Activated T-helper 2 cell treated with anti-CD3 and anti-CD28 coated beads, Interferon-gamma antibody, Interleukin-2, Interleukin-4, amounts not matched to agents 10 μg/mL and 5 μg/mL and 100 μg/mL, durations not matched to agents 14 hours and 24 hours and 36 hours (primary cell): ENCODE measurements at places on chromosomes 1 and 21. TPM values are rescaled to one million over a fixed set of nuclear protein-coding genes. Genes with fewer than 3 reads are reported as not detected.

DNA sequence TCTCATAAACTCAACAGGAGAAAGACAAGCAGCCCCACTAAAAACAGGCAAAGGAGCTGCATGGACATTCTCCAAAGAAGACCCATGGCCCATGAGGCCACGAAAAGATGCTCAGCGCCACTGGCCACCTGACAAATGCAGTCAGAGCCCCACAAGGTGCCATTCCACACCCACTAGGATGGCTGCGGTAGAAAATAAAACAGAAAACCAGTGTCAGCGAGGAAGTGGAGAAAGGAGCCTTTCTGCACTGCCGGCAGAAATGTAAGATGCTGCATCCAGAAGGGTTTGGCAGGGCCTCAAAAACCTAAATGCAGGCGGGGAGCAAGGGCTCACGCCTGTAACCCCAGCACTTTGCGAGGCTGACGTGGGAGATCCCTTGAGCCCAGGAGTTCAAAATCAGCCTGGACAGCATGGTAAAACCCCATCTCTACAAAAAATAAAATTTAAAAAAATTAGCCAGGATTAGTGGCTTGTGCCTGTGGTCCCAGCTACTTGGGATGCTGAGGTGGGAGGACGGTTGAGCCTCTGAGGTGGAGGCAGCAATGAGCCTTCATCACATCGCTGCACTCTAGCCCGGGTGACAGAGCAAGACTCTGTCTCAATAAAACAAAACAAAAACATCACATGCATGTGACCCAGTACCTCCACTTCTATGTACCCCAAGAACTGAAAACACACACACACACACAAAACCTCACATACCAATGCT lies 4.2 kb downstream of the WNT9A start:
- DNase-seq: no peak
- H3K36me3 ChIP-seq: no peaks in the 10 kb centered on the region
- no peak overlapping the region for H3K27ac ChIP-seq
- H3K27me3 ChIP-seq: peaks cover 18% of the 10 kb centered on the region
- H3K4me1 ChIP-seq: peaks cover 3% of the 10 kb centered on the region

GRCh38 chr1:186700722-186701121 lies 20.5 kb upstream of the PTGS2 start:
- H3K27me3 ChIP-seq: peaks cover 6% of the 10 kb centered on the region
- H3K36me3 ChIP-seq: no peaks in the 10 kb centered on the region
- H3K4me3 ChIP-seq: no peak overlapping the region
- H3K4me1 ChIP-seq: peaks cover 8% of the 10 kb centered on the region

- no peak for DNase-seq
- no peak overlapping the region for H3K4me3 ChIP-seq
- no peaks in the 10 kb centered on the region for H3K36me3 ChIP-seq
- no peaks in the 10 kb centered on the region for H3K4me1 ChIP-seq
These were observed 115.2 kb downstream of the LRRC40 start for GRCh38 chr1:70090141-70090540.

GRCh38 chr1:145960468-145961108 lies 2.8 kb upstream of the LIX1L start:
- peak overlapping the region; percentile 87 for H3K4me3 ChIP-seq
- peak overlapping the region; percentile 34 for H3K27ac ChIP-seq
- H3K36me3 ChIP-seq: peaks cover under 1% of the 10 kb centered on the region
- H3K27me3 ChIP-seq: no peaks in the 10 kb centered on the region
- H3K4me1 ChIP-seq: peaks cover 67% of the 10 kb centered on the region
- DNase-seq: no peak

DNA sequence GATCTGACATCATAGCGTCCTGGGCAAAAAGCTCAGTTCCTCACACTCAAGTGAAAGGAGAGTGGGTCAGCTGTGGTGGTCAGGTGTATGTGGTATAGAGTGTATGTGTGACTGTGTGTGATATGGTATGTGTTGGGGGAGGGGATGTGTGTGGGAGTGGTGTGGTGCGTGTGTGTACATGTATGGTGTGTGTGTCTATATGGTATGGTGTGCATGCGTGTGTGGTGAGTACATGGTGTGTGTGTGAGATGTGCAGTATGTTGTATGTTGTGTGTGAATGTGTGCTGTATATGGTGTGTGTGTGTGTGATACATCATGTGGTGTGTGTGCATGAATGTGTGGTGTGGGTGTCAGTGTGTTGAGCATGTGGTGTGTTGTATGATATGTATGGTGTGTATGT lies 20.9 kb downstream of the FAM3B start:
- no peak overlapping the region for H3K4me3 ChIP-seq
- no peaks in the 10 kb centered on the region for H3K4me1 ChIP-seq
- H3K36me3 ChIP-seq: no peaks in the 10 kb centered on the region
- H3K27ac ChIP-seq: no peak overlapping the region

GRCh38 chr1:30242722-30243457 lies 480.5 kb downstream of the MATN1 start:
- H3K36me3 ChIP-seq: no peaks in the 10 kb centered on the region
- H3K4me3 ChIP-seq: no peak overlapping the region
- no peaks in the 10 kb centered on the region for H3K4me1 ChIP-seq
- H3K27me3 ChIP-seq: peaks cover 9% of the 10 kb centered on the region

DNA sequence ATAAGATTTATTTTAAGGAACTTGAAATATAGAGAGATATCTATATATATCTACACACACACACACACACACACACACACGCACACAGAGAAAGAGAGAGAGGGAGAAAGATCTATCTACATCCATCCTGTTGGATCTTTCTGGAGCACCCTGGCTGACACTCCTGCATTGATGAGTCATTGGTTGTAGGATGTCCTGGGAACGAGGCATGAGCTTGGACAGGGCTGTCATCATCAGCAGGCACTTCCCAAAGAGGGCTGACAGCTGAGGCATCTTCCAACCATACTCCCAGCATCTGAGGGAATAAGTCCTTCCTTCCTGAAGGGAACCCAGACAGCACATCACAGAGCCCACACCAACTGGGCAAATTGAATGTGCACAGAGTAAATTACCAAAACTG lies 99.1 kb upstream of the ERG start:
- no peak overlapping the region for H3K4me3 ChIP-seq
- no peaks in the 10 kb centered on the region for H3K36me3 ChIP-seq
- DNase-seq: no peak

GRCh38 chr1:35298464-35298863 lies 30.0 kb downstream of the ZMYM4 start:
- H3K27me3 ChIP-seq: no peaks in the 10 kb centered on the region
- peaks cover 14% of the 10 kb centered on the region for H3K36me3 ChIP-seq
- H3K4me1 ChIP-seq: peaks cover 7% of the 10 kb centered on the region
- H3K27ac ChIP-seq: no peak overlapping the region

DNA sequence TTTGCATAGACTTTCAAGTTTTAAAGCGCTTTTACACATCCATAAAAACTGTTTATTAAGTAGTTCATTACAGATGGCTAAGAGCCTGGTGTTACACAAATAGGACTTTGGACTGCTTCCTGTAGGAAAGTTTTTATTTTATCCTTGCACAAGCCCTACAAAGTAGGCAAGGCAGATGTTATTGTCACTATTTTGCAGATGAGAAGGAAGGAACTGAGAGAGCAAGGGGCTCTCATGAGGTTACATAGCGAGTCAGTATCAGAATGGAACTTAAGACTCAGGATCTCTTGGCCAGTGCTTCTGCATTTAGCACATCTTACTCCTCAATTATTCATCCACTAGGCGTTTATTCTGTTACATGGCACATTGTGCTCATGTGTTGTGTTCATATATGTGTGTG lies 2.6 kb upstream of the MAPKAPK2 start:
- no peak overlapping the region for H3K4me3 ChIP-seq
- no peak for DNase-seq
- H3K27ac ChIP-seq: no peak overlapping the region
- H3K4me1 ChIP-seq: peaks cover 50% of the 10 kb centered on the region
- H3K27me3 ChIP-seq: peaks cover 1% of the 10 kb centered on the region
- peaks cover 7% of the 10 kb centered on the region for H3K36me3 ChIP-seq

DNA sequence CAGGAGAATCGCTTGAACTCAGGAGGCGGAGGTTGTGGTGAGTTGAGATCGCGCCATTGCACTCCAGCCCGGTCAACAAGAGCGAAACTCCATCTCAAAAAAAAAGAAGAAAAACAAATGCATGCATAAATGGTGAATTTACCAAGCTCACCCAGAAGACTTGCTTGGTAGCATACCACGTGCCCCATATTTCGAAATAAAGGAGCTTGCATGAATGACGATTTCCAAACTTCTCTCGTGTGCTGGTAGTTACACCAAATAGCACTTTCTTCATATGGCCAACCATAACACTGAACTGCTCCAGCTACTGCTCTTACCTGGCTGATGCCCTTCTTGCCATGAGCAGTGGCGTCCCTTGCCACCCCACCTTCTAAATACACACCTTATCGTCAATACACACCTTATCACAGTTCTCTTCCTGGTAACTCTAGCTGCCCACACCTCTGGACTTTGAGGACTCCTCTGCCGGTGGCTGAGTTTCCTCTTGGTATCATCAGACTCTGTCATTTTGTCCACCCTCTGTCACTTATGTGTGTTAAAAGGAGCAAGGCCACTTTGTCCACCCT lies 2.8 kb downstream of the DOP1B start:
- peaks cover 14% of the 10 kb centered on the region for H3K36me3 ChIP-seq
- H3K4me1 ChIP-seq: peaks cover 17% of the 10 kb centered on the region
- H3K27ac ChIP-seq: no peak overlapping the region

DNA sequence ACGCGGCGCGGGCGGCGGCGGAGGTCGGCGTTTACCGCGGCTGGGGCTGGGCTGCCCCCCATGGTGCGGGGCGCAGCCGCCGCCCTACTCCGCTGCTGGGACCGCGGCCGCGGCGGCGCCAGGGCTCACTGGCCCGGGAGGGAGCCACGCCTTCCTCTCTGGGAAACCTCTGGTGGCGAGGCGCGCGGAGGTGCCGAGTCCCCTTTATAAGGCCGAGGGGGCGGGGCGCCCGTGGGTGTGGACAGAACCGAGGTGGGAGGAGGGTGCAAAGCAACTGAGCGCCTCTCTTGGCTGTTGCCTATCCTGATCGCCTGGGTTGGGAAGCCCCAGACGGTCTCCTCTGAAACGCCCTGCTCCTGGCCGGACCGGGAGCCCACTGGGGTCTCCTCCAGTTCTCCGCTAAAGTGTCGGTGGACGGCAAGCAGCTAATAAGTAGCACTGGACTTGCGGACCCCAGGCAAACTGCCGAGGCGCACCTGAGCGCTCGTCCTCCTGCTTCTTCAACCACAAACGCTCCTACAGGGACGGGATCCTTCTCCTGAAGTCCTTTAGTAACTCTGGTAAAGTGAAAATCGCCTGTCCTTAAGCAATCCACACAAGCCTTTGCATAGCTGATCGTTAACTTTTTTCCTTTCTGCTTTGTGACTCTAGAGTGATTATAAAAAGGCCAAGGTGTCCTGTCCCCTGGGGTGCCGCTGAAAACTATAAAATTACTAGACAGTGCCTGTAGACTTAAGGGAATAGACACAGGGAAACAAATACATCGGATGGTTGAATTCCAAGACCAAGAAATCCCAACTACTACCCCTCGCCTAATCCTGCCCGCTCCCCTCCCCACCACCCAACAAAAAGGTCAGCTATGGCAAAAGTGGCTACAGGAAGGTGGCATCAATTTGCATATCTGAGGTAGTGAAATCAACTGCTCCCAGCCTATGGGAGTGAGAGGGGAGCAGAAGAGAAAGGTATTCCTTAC lies at the start of gene PTGER3:
PTGER3 (minus strand) TSS at position 182 of the 973 bp plus-strand sequence. CDS start 239 bp downstream, outside the sequence.
- H3K27me3 ChIP-seq: peaks cover 52% of the 10 kb centered on the region
- peak within 1 kb of the TSS; percentile 78 for H3K4me3 ChIP-seq
- peak; percentile 43 for DNase-seq
- no peaks in the 10 kb centered on the region for H3K36me3 ChIP-seq
- H3K27ac ChIP-seq: no peak within 1 kb of the TSS

GRCh38 chr21:31162079-31162699 lies 123.9 kb upstream of the KRTAP19-8 start:
- no peaks in the 10 kb centered on the region for H3K27me3 ChIP-seq
- DNase-seq: no peak
- H3K4me3 ChIP-seq: no peak overlapping the region
- peaks cover 73% of the 10 kb centered on the region for H3K36me3 ChIP-seq
- peaks cover 64% of the 10 kb centered on the region for H3K4me1 ChIP-seq

DNA sequence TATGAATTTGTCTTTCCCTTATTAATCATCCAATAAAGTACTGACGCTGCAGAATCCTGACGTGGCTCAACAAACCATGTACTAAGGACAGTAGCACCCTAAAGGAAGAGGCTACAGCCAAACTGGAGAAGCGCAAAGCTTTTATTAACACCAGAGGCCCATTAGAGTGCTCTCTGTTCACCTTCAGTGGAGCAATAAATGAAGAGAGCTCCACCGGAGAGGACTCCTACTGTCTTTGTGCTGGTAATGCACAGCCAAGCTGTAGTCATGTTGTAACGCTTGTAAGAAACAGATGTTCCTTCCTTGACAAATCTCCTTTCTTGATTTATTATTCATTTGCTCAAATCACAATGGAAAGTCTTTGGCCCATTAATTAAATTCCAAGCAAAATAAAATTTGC lies 220.7 kb upstream of the RRP15 start:
- H3K27me3 ChIP-seq: no peaks in the 10 kb centered on the region
- no peak overlapping the region for H3K27ac ChIP-seq
- no peak for DNase-seq
- H3K36me3 ChIP-seq: no peaks in the 10 kb centered on the region
- no peaks in the 10 kb centered on the region for H3K4me1 ChIP-seq
- no peak overlapping the region for H3K4me3 ChIP-seq

GRCh38 chr1:19414515-19415121 lies 70.7 kb downstream of the CAPZB start:
- no peak overlapping the region for H3K27ac ChIP-seq
- peaks cover 52% of the 10 kb centered on the region for H3K36me3 ChIP-seq
- H3K4me3 ChIP-seq: no peak overlapping the region
- DNase-seq: no peak
- H3K4me1 ChIP-seq: peaks cover 29% of the 10 kb centered on the region

GRCh38 chr1:212612041-212612961 lies 3.7 kb downstream of the ATF3 start:
- peaks cover 44% of the 10 kb centered on the region for H3K36me3 ChIP-seq
- peaks cover 6% of the 10 kb centered on the region for H3K27me3 ChIP-seq
- H3K27ac ChIP-seq: no peak overlapping the region

DNA sequence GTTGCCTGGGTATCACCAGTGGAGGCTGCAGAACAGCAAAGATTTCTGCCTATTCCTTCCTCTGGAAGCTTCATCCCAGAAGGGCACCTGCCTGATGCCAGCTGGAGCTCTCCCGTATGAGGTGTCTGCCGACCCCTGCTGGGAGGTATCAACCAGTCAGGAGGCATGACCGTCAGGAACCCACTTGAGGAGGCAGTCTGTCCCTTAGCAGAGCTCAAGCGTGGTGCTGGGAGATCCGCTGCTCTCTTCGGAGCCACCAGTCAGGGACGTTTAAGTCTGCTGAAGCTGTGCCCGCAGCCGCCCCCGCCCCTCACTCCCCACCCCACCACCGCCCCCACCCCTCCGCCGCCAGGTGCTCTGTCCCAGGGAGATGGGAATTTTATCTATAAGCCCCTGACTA lies 23.1 kb upstream of the HFM1 start:
- H3K4me1 ChIP-seq: peaks cover 3% of the 10 kb centered on the region
- no peak overlapping the region for H3K27ac ChIP-seq
- no peak overlapping the region for H3K4me3 ChIP-seq
- H3K27me3 ChIP-seq: peaks cover 33% of the 10 kb centered on the region
- H3K36me3 ChIP-seq: no peaks in the 10 kb centered on the region

SPATA45 gene
- 0.41 TPM in 1 of 2 replicates, not detected in the other for total RNA-seq

KCNA3 gene
- total RNA-seq: 24.0 and 24.4 TPM in 2 replicates

MRPS15 gene
- 117 and 123 TPM in 2 replicates for total RNA-seq

ADIPOR1 gene
- 79.1 and 79.2 TPM in 2 replicates for total RNA-seq

FCAMR gene
- total RNA-seq: not detected in 2 replicates

CLCA4 gene
- total RNA-seq: not detected in 2 replicates

WLS gene
- total RNA-seq: not detected in 2 replicates

RXFP4 gene
- not detected in 2 replicates for total RNA-seq

NPHS2 gene
- not detected in 2 replicates for total RNA-seq

GJA4 gene
- total RNA-seq: not detected in 2 replicates

GRIK3 gene
- total RNA-seq: not detected in 2 replicates

PAQR6 gene
- total RNA-seq: 5.8 and 7.1 TPM in 2 replicates

FCRL6 gene
- total RNA-seq: not detected in 2 replicates

ESPN gene
- 0.87 and 1.0 TPM in 2 replicates for total RNA-seq

RHOC gene
- total RNA-seq: 68.7 and 74.7 TPM in 2 replicates
